Sciatic nerve (tissue), 2 donors: ENCODE measurements at places on chromosomes 4 and X. TPM values are rescaled to one million over a fixed set of nuclear protein-coding genes. Genes with fewer than 3 reads are reported as not detected.

DNA sequence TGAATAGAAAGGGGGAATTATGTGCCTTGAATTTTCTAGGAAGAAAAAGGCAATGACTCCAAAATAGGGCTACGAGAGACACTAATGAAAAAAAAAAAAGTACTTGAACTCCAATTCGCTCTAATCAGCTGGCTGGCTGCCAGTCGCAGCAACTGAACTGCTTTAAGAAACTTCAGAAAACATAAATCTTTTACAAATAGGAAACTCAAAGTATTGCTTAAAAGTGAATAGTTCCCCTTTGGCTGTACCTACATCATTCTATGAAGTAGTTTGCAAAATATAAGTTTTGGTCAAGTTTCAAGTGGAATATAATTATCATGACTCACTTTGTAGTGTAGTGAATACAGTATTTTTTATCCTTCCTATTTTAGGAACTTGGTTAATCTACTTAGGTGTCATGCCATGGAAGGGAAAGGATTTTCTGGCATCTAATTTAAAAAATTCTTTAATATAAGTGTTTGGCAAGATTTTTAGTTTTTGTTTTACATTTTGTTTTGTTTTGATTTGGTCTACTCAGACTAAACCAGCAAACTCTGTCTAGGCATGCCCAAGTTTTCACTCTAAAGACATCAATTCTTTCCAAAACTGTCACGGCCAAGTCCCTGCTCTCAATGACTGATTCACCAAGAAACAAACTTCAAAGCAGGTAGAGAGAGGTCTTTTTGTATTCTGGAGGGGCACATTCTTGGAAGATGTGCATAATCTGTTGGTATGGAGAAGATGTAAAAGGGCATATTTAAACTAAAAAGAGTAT, 382.4 kb upstream of the GALNT7 start:
- no peak for DNase-seq

- no peak for DNase-seq
These were observed 359.6 kb upstream of the PITX2 start for GRCh38 chr4:110982486-110982885.

DNA sequence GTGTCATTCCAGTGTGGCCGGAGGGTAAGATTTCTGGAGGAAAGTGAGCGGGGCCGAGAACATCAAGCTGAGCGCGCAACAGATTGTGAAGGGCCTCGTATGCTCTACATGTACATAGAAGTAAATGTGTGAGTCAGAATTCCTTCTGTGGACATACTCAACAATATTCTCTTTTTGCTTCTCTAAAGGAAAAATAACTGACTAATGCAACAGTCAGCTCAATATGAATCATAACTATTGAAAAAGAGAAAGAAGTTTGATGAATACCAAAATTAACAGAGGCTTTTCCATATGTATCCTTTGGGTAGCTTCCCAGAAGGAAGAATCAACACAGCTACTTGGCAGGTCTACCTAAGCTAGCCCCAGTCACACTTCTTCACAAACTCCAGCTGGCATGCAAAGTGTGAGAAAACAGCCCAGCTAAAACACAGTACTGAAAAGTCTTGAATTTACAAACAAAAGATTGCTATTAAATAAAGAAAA, 87.5 kb upstream of the ZFP42 start:
- no peak for DNase-seq

DNA sequence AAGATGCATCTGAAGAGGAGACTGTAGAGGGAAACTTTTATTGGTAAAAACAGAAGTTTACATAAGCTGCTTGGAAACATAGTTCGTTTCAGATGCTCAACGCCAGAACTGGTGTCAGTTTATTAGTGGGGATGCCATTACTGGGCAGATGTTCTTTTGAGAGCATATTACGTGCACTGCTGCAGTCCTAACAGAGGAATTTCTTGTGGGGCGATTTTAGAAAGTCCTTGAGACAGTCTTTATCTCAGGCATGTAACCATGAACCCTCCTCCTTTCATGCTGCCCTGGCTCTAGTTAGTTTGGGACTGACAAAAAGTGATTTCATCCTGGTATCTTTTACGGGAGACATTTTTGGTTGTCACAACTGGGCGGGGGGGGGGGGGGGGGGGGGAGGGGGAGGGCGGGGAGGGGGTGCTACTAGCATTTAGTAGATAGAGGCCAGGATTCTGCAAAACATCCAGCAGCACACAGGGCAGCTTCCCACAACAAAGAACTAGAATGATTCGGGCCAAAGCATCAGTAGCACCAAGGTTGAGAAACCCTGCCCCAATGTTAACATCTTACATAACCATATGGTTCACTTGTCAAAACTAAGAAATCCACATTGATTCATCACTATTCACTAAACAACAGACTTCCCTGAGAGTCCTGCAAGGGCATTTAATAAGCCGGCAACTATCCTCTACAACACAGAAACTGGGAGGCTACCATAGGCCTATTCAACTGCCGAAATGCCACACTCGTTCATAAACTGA, 118.6 kb upstream of the FTHL17 start:
- DNase-seq = no peak

DNA sequence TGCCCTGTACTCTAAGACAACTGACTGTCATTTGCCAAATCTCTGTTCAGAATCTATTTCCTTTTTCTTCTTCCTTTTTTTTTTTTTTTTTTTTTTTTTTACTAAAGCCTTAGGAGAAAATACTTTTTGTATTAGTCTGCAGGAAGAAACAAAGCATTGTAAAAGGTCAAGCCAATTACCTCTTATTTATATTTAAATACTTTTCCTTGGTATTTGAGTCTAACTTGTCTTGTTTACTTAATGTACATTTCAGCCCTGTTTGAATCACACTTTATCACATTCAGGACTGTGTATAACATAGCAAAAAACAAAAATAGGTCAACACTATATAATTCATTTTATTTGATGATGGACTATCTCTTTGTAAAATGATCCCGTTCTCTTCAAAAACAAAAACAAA, 262.2 kb downstream of the RPA4 start:
- no peak for DNase-seq

- no peak for DNase-seq
These were observed 80.3 kb downstream of the PPEF2 start for GRCh38 chr4:75821966-75822365.

GRCh38 chr4:90419124-90419711, 292.0 kb downstream of the CCSER1 start:
- no peak for DNase-seq

DNA sequence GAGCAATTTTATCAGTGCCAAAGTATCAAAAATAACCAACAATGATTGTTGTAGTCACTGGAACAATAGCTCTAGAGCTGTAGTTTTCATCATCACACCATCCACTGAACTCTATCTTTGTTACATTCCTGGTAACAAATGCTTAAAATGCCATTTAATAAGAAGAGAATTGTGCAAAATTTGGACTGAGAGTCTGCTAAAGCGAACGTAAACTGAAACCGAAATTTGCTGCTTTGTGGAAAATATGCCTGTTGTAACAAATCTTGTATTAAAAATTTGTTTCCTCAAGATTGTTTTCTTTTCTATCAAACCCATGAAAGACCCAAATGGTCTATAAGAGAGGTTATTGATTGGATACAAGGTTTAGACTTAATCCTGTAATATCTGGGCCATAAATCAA, 109.3 kb upstream of the TECRL start:
- DNase-seq = no peak

DNA sequence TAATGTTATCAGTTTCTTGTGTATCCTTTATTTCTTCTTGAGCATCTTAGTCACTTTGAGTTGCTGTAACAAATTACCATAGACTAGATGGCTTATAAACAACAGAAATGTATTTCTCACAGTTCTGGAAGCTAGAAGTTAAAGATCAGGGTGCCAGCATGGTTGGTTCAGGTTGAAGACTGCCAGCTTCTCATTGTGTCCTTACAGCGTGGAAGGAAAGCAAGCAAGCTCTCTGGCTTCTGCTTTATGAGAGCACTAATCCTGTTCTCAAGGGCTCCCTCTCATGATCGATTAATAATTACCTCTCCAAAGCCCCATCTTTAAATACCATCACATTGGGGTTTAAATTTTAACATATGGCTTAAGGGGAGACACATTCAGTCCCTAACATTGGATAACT, 497.2 kb downstream of the RAPGEF2 start:
- DNase-seq = no peak

DNA sequence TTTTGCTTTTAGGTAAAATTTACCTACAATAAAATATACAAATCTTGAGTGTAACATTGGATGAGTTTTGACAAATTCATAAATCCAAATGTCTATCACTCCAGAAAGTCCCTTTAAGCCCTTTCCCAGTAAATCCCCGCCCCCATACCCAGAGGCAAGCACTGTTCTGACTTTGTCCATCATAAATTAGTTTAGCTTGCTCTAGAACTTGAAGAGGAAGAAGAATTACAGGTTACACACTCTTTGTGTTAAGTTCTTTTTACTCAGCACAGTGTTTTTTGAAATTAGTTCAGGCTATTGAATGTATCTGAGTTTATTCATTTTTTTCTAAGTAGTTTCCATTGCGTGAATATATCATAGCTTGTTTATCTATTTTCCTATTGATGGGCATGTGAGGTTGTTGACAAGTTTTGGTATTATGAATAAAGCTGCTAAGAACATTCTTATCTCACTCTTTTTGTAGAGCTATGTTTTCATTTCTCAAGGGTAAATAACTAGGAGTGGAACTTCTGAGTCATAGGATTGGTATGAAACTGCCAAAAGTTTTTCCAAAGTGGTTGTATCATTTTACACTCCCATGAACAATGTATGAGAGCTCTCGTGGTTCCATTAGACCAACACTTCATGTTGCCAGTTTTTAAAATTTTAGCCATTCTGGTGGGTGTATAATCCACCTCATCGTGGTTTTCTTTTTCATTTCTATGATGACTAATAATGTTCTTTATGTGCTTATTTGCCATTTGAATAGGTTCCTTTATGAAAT, 22.4 kb upstream of the HPSE start:
- no peak for DNase-seq

GRCh38 chrX:13498238-13498637, 71.2 kb upstream of the EGFL6 start:
- no peak for DNase-seq

DNA sequence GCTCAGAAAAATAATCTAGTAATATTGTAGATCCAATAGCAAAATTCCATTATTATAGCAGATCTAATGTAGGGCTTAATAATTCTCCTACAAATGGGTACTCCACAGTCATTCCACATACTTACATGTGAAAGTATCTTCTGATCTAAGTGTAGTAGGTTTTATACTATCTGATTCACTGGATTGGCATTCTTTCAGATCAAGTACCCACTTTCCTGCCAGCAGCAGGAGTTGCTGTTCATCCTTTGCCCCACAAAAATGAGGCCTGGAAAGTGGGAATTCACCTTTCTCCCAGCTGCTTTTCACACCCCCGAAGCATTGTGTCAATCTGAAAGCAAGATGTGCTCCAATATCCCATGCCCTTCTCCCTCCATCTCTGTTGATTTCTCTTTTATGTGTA, 77.1 kb upstream of the RXFP1 start:
- DNase-seq = no peak

DNA sequence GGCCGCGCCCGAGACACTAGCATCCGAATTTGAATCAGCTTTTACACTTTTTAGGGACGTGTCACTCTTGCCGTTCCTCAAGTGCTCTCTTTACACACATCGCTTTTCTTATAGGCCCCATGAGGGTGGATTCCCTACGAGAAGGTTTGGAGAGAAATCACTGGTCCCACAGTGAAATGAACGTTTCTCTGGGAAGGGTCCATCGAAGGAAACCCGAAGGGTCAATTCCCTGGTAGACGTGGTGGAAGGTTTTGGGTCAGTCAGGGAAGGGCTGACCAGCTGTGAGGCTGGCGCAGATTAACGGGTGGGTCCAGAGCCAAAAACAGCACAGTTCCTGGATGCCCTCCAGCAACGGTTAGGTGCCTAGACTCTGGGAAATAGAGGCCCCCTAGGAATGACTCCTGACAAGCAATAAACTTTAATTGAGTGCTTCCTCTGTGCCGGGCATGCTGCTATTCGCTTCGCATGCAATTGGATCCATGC, 35.9 kb downstream of the ETDC start:
- DNase-seq = peak; percentile 65

DNA sequence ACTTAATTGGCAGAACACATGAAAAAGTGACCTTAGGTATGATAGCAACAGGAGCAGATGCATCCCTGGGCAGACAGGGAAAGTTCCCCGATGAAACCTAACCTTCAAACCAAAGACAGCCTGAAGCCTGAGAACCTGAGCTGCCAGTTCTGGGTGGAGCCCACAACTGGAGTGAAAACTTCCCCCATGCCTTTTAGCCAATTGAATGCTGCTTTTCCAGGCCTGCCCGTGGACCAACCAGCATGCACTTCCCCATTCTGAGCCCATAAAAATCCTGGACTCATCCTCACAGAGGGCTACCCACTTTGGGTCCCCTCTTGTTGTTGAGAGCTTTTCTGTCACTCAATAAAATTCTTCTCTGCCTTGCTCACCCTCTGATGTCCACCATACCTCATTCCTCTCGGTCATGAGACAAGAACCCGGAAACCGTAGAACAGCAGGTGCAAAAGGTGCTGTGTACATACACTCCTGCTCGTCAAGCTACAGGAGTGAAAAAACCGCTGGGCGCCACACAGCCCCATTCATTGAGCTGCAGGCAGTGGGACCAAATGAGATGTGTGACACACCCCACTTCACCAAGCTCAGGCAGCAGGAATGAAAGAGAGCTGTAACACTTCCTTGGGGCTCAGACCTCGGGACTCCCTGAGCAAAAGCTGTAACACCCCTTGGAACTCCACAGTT, 13.9 kb upstream of the SLC7A11 start:
- no peak for DNase-seq

- no peak for DNase-seq
These were observed 123.5 kb downstream of the CAMK2D start for GRCh38 chr4:113637823-113638561.

GRCh38 chrX:140343226-140343868, 161.5 kb downstream of the SOX3 start:
- DNase-seq = no peak

DNA sequence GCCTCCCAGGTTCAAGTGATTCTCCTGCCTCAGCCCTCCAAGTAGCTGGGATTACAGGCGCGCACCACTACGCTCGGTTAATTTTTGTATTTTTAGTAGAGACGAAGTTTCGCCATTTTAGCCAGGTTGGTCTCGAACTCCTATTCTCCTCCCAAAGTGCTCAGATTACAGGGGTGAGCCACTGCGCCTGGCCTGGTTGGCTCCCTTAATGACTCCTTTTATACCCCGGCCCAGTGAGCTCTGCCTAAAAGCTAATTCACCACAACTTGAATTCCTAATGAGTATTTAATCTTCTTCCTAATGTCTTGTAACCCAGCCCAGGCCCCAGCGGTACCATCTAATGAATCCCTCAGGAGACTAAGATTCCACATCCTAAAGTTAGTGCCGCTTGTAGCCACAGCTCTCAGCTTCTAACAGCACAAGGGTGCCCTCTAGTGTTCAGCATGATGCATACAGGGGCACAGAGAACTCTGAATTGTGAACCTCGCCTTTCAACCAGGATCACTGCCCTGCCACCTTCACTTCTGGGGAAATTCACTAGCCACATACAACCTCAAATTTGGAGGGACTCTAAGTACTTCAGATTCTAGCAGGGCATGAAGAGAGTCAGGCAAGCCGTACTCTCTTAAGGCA, 89.5 kb downstream of the OR13H1 start:
- peak; percentile 59 for DNase-seq

- DNase-seq = no peak
These were observed 28.5 kb downstream of the SRPX start for GRCh38 chrX:38192007-38192810.

The NMU gene
- not detected for total RNA-seq

The FAM184B gene
- total RNA-seq = not detected

The MAGEA12 gene
- total RNA-seq = not detected

The TMPRSS11F gene
- total RNA-seq = not detected

The GAGE1 gene
- total RNA-seq = not detected

The TRAM1L1 gene
- total RNA-seq = 2.6 TPM

The F8A2 gene
- not detected for total RNA-seq

The NLGN4X gene
- 17.9 TPM for total RNA-seq

The ENPP6 gene
- total RNA-seq = 24.6 TPM

The HERC6 gene
- total RNA-seq = 9.5 TPM

The FATE1 gene
- total RNA-seq = 0.36 TPM

The TCEAL5 gene
- 1.0 TPM for total RNA-seq
